ENCODE measurements at places on chromosomes 1 and 21.

DNA sequence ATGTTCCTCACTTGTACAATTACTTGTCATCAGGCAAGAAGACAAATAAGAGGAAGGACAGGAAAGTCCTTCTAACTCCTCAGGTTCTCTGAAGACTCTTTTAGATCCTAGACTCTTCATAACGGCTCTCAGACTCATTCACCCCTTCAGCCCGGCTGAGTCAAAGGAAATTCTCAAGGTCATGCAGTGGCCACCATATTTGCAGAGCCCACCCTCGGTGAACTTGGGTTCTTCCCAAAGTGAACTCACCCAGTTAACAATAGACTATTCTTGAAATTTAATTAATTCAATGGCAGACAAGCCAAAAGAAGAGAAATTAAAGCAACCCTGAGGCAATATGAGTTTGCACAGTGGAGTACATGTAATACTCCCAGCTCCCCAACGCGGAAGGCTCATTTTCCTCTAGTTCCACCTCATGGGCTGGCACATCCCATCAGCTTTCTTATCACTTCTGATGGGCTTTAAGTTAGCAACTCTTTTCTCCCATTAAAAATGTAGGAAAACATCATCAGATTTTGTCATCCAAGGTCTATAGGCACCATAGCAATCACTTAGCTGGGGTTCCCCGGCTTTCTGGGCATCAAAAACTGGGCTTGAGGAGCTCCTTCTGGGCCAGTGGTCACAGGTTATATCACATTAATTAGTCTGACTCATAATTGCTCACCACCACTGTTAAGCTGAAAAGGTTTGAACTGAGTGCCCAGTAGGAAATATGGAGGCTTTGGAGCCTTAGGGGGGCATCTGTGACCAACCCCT lies 27.8 kb upstream of the TIAM1 start:
- DNase-seq = no peak

DNA sequence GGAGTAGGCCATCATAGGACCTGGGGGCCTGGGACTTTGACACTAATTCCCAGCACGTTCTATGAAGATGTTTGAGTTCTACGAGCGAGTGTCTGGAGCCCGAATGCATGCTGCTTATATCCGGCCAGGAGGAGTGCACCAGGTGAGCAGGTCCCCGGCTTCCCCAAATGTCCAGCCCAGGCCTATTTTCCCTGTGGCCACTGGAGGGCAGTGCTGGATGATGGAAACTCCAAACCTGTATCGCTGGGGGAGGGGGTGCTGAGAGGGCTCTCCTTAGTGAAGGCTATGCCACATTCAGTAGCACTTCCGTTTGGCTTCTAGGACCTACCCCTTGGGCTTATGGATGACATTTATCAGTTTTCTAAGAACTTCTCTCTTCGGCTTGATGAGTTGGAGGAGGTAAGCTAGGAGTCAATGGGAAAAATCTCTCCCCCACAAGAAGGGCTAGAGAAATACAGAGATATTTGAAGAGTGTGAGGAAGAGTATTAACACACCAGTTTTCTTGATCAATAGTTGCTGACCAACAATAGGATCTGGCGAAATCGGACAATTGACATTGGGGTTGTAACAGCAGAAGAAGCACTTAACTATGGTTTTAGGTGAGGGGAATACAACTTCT lies 5.2 kb upstream of the FCER1G start:
- DNase-seq = peak; percentile 84

- no peak for DNase-seq
These were observed 12.6 kb downstream of the RHBDL2 start for GRCh38 chr1:38929054-38929453.

DNA sequence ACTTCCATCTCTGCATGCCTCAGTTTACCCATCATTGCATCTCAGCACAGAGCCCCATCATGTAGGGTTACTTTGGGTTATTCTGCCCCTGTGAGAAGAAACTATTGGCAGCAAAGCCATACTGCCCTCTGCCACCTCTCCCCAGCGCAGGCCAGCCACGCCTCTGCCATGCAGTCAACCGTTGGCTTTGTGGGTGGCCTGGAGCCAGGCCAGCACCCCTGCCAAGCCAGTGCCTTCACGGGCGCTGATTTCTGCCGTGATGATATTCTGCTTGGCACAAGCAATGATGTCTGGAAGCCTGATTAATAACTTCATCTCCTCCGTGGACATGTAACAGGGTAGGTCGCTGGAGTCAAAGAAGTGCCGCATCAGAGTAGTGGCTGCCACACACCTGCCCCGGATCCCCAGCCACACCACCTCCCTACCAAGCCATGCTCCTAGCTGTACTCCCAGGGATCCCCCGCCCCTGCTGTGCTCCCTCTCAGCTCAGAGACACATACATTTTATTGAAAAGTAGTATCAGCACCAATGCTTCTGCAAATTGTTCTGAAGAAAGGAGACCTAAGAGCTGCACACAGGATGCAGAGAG lies 15.0 kb upstream of the CEP85 start:
- no peak for DNase-seq

GRCh38 chr1:71049951-71050598 lies 2.5 kb upstream of the PTGER3 start:
- no peak for DNase-seq

GRCh38 chr1:228358039-228358763 lies 48.4 kb downstream of the TRIM11 start:
- peak; percentile 11 for DNase-seq

GRCh38 chr1:68331117-68331865 lies 99.0 kb upstream of the WLS start:
- no peak for DNase-seq

Measured in activated CD4-positive, alpha-beta T cell treated with anti-CD3 and anti-CD28 coated beads for 48 hours (primary cell).